ENCODE measurements at places on chromosomes 6 and 20. TPM values are rescaled to one million over a fixed set of nuclear protein-coding genes. Genes with fewer than 3 reads are reported as not detected.

DNA sequence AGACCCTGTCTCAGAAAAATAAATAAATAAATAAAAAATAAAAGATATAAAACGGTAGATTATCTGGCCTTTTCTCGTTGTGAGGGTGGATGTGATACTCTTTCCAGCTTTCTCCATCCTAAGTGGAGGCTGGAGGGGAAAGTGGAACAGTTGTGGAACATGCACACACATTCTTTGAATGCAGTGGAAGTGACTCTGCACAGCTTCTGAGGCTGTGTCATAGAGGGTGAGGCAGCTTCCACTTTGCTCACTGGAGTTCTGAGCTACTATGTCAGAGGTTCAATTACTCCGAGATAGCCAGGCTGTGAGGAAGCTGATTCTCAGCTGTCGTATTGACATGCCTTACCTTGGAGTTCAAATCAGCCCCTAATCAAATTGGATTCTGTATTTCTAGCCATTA is 82.2 kb downstream of the CHMP4B start:
- no peak for DNase-seq

The CGA gene
- total RNA-seq = not detected

The APOM gene
- 1.4 TPM for total RNA-seq

The FAM120B gene
- 29.4 TPM for total RNA-seq

DNA sequence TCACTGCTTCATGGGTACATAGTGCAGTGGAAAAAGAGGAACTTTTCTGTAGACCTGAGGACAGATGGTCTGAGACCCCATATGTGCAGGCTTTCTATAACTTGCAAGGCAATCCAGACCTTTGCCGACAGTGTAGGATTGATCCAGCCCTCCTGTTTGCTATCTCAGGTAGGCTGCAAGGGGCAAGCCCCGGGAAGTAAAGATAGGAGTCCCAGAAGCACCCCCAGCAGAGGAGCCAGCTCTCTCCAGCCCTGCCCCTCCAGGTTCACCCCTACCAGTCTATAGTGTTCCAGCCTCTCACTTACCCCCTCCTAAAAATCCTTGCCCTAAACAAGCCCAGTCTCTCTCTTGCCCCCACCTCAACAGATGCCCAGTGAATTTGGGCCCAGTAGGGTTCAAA is 96.2 kb downstream of the FAXC start:
- no peak for DNase-seq

GRCh38 chr20:43531091-43531443 is 23.6 kb downstream of the L3MBTL1 start:
- no peak for DNase-seq

- DNase-seq = no peak
These were observed 709 bp upstream of the ZNF76 start for GRCh38 chr6:35258858-35259193.

The PACSIN1 gene
- total RNA-seq = 2.6 TPM

DNA sequence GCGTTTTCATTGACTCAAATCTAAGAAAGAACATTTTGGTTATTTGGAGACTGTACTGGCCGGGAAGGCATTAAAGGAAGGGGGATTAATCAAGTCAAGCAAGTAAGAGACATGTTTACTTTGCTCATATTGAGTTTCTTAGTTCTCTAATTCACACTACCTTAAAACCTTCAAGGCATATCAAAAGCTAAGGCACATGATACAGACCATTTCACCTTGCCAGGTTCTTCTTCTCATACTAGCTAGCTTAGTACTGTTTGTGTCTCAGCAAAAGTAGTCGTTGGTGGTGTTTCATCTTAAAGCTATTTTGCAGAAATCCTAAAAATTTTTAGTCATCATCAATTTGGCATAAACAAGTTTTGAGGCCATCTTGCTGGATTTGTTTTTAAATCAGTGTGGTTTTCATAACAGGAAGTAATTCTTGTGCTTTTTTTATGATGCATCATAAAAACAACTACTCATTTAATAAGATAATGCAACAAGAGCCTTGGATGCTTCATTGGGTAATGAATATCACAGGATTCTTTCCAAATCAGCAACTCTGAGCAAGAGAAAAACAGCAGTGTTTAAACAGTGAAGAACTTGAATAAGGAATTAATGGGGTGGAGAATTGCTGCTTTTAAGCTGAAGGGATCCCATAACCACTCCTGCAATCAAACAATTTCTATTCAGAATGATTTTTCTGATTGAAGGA is 425.3 kb downstream of the EPM2A start:
- DNase-seq = no peak

GRCh38 chr20:50369225-50370035 is 140.8 kb upstream of the PTPN1 start:
- DNase-seq = no peak

- DNase-seq = no peak
These were observed 12.8 kb upstream of the ELOVL5 start for GRCh38 chr6:53361549-53362031.
